Globus pallidus (tissue), 1 donor: ENCODE measurements at places on chromosomes 1 and 21.

DNA sequence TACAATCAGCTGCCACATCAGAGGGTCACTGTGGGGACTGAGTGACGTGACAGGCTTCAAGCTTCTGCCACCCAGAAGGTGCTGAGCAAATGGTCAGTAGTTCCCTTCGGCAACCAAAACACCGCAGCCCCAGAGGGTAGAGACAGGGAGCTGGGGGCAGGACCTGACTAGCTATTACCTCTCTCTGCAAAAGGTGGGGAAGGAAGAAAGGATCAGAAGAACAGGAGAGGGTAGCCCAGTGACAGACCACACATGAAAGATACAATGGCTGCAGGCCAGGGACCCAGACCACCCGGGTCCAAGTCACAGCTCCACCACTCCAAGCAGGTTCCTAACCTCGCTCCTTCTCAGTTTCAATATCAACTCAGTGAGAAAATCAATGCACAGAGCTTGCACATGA, 377.1 kb downstream of the NPHP4 start:
- DNase-seq, result no peak

- DNase-seq, result no peak
Measured at GRCh38 chr1:32138965-32139364, 31.1 kb downstream of the KPNA6 start.

GRCh38 chr1:35559317-35559944, 1.8 kb downstream of the NCDN start:
- no peak for DNase-seq

DNA sequence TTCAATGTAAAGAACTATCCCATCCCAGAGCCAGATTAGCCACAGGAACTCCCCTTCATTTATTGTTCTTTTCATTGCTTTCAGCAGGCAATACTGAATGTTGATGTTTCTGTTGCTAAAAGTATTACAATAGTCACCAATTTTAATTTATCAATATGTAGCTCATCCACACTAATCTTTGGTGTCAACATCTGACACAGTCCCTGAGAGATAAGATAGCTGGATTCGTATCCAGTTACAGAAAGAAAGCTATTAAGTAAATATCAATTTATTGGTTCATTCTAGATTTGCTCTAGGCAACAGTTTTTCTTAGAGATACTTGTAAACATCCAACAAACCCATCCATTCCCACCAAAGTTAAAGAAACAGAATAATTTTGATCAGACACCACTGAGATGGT, 4.7 kb downstream of the ADSS2 start:
- DNase-seq, result no peak

DNA sequence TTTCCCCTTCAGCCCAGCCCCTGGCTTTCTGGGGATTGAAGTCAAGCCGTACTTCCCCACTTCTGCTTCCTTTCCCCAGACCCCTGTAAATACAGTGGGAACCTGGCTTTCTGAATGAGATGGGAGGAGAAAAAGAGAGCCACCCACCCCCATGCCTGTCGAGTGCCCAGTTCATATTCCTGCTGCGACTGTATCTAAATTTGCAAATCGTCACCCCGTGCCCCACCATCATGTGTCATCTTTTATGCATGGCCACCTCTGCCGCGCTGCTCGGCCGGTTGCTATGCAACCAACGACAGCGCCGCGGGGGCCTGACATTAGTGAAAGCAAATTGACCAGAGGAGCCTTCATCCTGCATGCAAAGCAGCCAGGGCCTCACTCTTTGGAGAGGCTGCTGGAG, 143.0 kb downstream of the ELAVL4 start:
- DNase-seq, result peak; percentile 5

DNA sequence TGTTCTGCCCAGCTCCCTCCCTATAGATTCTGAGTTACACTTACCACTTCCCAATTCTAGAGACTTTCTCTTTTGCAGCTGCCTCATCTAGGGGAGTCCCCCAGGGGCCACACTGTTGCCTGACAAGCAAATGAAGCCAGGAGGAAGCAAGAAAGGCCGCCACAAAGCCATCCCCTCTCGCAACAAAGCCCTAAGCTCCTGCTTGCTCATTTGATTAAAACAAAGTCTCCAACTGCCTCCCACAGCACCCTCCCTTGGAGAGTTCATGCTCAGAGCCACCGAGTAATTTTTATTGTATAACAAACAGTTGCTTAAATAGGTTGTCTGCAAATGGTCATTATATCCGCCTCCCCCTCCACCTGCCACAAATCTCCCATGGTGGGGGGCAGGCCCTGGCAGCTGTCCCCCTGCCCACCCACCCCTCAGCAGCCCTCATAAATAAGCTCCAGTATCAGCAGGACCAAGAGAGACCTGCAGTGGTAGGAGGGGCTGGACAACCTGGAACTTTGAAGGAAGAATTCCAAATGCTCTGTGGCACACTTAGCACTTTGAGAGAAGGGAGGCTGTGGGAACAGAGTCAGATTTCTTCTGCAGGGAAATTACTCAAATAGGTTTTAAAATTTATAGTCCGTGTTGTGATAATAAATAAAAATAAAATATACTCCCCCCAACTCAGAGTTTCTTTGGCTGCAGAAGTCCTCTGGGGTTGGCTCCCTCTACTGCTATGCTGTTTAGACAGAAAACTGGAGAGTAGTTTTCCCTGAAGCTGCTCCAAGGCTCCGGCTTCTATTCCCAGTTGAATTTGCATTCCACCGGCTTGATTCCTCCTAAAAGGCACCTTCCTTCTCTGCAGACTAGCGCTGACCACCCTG, 237.5 kb downstream of the TTLL7 start:
- DNase-seq, result no peak

- DNase-seq, result no peak
Measured at GRCh38 chr1:199121047-199121446, 482.2 kb downstream of the PTPRC start.

- DNase-seq, result no peak
Measured at GRCh38 chr1:111855260-111855659, 99.6 kb downstream of the DDX20 start.

DNA sequence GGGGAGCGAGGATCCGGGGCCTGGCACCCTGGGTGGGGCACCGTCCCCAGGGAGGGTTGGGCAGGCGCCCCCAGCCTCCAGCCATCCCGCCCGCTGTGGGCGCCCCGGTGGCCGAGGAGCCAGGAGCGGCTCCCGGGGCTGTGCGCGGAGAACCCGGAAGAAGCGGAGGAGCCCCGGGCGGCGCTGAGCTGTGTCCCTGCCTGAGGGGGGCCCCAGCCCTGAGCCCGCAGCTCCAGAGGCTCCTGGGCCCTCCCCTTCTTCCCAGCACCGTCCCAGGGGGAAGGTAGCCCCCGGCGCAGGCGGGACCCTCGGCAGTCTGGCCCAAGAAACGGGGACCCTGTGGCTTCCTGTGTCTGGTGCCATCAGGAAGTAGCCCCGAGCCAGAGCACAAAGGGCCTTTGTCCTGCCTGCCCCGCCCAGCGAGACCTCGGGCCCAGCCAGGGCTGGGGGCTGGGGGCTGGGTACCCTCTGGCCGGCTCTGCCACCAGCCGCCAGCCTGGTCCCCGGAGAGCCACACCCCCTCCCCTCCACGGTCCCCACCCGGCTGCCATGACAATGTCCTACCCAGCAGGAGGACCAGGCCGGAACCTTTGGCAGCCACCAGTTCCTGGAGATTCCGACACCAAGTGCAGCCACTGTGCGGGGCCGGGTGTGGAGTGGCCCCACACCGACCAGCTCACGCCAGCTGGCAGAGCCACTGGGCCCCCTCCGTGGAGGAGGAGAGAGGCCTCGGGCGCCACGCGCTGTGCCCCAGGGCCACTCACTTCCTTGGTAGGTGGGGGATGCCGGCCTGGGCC, 15.6 kb upstream of the TTLL10 start:
- peak; percentile 91 for DNase-seq

- DNase-seq, result no peak
Measured at GRCh38 chr1:98523256-98523655, 138.3 kb upstream of the SNX7 start.

DNA sequence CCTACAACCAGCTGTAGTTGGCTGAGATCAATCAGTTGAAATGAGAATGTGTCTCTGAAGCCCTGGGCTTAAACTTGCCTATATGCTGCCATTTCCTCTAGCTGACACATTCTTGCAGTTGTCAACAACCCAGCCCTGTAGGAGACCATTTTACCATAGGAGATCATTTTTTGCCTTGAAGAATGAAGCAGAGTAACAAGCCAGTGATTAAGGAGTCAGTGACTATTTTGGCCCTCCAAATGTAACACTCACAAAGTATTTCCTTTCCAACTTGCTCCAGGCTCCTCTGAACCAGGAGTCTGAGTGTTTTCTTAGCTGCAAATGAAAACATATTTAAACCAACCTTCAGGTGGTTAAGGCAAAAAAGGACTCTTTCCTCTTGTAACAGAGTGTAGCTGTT, 183.5 kb downstream of the ZZZ3 start:
- DNase-seq, result no peak

- DNase-seq, result no peak
Measured at GRCh38 chr1:214327514-214327913, 46.6 kb downstream of the SMYD2 start.

DNA sequence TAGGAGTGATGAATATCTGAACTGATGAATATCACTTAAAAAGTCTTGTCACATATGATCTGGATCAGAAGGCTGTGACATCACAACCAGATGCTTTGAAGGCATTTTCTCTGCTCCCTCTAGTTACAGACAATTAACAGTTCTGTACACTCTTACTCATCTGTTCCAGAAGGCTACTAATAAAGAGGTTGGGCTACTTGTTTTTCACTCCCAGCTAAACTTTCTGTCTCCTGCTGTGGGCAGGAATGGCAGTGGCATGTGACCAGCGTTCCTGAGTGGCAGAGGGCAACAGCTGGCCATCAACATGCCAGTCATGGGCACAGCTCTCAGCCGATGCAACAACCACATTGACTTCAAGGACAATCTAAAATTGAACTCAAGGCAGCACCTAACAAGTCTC, 66.7 kb downstream of the SLC45A1 start:
- DNase-seq, result no peak

DNA sequence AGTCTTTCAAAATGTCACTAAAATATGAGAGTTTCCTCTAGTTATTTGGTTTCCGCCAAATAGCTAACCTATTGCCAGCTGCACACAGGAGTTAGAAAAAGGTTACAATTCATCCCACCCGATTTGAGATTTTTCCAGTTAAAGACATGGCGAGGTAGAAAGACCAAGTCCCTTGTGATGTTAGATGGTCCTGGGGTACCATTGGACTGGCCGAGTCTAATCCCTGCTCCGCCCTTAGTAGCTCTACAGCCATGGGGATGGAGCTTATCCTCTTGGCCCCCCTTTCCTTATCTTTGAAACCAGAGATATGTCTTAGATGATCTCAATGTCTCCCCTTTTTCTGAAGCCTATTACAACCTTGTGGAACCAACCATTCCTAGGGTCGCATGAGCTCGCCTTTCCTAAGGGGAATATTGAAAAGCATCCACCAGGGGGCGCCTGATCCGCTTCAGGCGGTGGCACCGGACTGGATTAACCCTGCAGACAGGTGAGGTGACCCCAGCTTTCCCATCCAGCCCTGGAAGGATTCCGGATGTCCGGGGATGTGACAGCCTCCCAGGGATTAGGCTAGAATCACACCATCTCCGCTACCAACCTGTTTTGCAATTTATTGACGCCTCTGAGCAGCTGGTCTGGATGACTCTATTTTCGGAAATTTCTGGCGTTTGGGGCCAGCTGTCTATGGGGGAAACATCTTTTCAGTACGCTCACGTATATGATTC, 68.3 kb upstream of the SIM2 start:
- peak; percentile 34 for DNase-seq

- DNase-seq, result peak; percentile 21
Measured at GRCh38 chr1:90579212-90579802, 137.8 kb downstream of the BARHL2 start.

- DNase-seq, result no peak
Measured at GRCh38 chr1:93607814-93608186, 73.8 kb downstream of the BCAR3 start.

GRCh38 chr1:168100315-168101002, 36.3 kb downstream of the GPR161 start:
- DNase-seq, result no peak

DNA sequence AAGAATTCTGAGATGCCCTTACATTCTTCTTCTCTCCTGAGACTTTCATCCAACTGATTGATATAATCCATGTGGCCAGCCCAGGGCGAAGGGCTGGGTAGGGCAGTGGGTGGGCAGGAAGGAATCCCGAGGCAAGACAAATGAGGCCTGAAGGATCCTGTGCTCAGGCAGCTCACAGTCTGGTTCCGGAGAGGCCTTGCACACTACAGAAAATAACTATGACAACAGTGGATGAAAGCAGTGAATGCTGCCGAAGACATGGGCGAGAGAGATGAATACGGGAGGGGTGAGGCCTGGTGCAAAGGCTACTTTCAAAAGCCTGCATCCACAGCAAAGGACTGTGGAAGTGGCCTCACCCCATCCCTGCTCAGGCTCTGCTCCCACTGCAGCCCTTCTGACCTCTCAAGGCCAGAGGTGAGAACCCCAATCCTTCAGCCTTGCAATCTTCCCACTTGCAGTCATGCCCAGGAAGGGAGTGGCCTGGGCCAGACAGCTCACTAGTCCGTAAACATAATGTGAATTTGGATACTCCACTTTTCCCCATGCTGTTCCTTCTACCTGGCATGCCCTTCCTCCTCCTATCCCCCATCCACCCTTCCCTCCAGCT, 183.7 kb upstream of the EDN2 start:
- no peak for DNase-seq

DNA sequence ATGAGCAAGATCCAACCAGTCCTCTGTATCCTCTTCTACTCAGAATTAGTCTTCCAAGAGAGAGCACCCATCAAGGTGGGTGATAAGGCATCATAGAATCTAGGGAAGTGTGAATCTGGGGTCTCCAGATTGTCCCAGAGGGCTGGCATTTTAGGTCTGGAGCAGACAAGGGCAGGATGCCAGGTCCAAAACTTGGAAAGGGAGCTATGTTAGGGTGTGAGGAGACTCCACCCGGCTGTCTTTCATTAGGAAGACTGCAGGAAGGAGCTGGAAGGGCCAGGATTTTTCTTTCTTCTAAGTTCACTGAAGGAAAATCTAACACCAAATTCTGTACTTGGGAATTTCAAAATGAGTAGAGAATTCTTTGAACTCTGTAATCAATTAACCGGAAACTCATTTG, 86.1 kb upstream of the BMP8A start:
- no peak for DNase-seq

- DNase-seq, result no peak
Measured at GRCh38 chr1:217599154-217599553, 31.7 kb downstream of the GPATCH2 start.

GRCh38 chr1:240086726-240087125, 5.0 kb upstream of the FMN2 start:
- DNase-seq, result no peak

GRCh38 chr1:160807247-160807646, 11.3 kb downstream of the LY9 start:
- no peak for DNase-seq

- no peak for DNase-seq
Measured at GRCh38 chr1:11196945-11197344, 7.8 kb downstream of the ANGPTL7 start.

- DNase-seq, result peak; percentile 47
Measured at GRCh38 chr1:39720094-39720999, 18.3 kb upstream of the PPIE start.

GRCh38 chr1:59730302-59730701, 84.4 kb upstream of the HOOK1 start:
- no peak for DNase-seq

- no peak for DNase-seq
Measured at GRCh38 chr1:174397261-174397660, 50.5 kb upstream of the GPR52 start.
